ENCODE measurements at places on chromosomes 5 and 9. TPM values are rescaled to one million over a fixed set of nuclear protein-coding genes. Genes with fewer than 3 reads are reported as not detected.

- no peak for DNase-seq
These were observed 62.1 kb downstream of the CEMIP2 start for GRCh38 chr9:71706176-71706575.

GRCh38 chr5:65105301-65105700 lies 336.6 kb downstream of the CWC27 start:
- no peak for DNase-seq

CEMIP2 gene
- 219 TPM for total RNA-seq

DNA sequence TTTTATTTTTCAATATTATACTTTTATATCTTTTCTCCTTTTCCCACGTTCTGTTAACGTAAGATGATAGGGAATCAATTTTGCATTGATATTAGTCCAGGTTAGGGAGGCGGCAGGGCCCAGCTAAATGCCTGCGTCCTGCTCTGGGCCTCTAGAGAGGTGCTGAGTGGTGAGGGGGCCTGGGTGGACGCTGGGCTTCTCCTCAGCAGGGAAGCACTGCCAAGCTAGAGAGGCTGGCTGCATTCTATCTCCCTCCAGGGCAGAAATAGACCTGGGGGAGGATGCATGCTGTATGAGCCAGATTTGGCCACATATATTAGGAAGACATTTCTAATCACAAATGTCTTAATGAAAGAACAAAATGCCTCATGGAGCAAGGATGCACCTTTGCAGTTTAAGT lies 43.6 kb upstream of the NKX2-5 start:
- no peak for DNase-seq

ITGA1 gene
- 94.8 TPM for total RNA-seq

SPINK4 gene
- total RNA-seq: not detected

DNA sequence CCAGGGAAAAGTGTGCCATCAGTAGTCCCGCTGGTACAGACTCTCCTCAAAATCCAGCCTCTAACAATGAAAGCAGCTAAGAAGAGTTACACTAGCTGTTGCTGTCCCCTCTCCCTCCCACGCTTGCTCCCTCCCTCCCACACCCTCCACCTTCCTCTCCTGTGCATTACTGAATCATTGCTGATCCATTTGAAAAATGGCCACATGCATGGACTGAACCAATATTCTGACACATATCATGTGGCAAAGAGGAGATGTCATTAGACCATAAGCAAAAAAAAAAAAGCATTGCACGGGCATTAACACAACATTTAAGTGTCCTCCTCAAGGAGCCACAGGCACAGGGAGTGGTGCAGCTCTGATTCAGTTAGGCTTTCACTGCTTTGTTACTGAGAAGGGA lies 37.9 kb downstream of the LHFPL2 start:
- no peak for DNase-seq

DNA sequence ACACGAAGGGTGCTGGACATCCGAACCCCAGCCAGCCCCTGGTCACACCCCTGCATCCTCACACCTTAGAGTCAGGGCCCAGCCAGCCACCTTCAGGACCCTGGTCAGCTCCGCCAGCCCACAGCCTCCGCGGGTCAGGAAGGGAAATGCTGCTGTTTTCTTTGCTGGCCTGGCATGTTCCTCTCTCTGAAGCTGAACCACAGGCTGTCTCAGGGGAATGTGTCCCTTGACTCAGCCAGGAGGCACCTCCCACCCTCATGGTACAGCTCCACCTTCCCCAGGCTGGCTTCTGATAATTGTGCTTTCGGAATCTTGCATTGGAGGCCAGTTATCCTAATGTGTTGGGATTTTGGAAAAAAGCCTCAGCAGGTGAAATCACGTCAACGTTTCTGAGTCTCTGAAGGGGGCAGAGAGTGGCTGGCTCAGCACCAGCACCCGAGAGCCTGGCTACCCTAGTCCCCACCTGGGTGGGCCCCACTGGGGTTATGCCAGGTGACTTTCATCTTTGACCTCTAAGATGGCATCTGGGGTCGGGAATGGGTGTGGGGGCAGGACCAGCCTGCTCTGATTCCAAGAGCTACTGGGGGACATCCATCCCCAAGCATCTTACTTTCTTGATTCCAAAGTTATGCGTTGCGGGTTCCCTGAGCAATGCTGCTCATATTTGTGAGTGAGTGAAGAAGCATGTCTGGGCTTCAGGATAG lies 9.8 kb upstream of the OLFM1 start:
- peak; percentile 66 for DNase-seq

DNA sequence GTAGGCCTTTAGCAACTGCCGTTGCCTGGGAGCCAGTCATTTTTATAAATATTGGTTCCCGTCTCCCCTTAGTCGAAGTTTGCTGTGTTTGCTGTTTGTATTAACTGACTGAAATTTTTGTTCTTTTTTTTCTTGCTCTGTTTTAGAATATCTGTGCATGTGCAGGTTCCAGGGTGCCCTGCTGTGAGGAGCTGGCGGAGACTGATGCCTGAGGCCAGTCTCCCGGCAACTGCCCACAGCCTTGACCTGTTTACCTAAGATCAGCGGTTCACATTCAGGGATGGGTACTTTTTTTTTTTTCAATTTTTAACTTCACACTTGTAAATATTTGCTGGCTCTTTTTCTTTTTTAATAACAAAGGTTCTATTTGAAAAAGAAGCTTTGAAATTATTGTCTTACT lies 262.6 kb upstream of the ADAMTS16 start:
- no peak for DNase-seq

DNA sequence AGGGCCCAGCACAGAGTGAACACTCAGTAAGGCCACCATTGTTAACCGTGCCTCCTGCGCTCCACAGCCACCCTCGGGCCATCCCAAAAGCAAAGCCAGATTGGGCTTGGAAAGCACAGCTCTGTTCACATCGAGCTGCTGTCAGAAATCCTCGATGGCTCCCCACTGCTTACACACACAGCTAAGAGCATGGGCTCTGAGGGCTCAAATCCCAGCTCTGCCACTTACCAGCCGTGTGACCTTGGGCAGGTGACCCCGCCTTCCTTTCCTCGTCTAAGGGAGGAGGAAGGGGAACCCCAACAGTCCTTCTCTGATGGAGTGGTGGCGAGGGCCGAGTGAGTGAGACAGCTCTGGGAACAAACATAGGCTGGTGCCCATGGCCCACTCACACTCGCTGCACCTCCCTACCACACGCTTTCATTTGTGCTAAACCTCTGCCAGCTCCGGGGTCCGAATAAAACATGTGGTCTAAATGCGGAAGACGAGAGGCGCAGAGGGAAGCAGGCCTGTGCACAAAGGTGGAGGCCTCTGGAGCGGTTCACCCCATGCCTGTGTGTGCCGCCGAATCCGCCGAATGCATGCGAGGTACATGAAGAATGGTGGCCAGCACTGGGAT lies 139.3 kb downstream of the PAX5 start:
- DNase-seq: no peak

KCNV2 gene
- total RNA-seq: not detected

DNA sequence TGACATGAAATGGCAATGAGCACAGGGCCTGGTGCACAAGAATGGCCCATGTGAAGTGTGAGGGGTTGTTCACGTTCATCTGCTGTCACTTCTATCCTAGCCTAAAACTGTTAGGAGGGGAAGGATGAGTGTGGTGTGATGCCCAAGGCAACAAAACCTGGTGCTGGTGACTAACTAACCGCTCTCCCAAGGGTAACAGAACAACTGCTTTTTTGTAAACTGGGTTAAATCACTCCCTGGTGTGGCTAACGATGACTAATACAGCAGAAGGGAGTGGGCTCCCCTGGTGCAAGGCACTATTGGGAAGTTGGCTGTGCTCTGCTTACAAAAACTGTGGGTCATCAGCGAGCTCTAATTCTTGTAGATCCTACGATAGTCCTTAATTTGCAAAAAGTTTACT lies 103.2 kb upstream of the VCAN start:
- DNase-seq: no peak

MEIKIN gene
- not detected for total RNA-seq

GRCh38 chr9:136279471-136279870 lies 24.4 kb downstream of the CCDC187 start:
- no peak for DNase-seq

DNA sequence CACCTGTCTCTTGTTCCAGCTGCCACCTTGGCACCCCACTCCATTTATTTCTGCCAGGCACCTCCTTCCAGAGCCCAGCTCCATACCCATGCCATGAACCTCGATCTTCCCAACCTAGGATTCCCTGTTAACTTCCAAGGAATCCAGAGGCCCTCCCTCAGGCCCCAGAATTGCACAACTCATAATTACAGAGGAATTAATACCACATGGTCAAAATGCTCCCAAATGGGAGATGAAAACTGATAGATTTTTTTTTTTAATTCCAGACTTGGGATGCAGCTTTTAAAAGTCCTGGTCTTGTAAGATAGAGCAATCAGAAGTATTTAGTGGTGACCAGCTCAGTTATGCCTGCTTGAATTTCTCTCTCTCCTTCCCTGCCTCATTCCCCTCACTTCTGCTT lies 96.2 kb upstream of the CCDC112 start:
- no peak for DNase-seq

GRCh38 chr9:21994556-21995005 lies at the start of gene CDKN2B-AS1:
TSS of gene CDKN2B-AS1 (plus strand) at chr9:21994791.
- peak; percentile 78 for DNase-seq

DNA sequence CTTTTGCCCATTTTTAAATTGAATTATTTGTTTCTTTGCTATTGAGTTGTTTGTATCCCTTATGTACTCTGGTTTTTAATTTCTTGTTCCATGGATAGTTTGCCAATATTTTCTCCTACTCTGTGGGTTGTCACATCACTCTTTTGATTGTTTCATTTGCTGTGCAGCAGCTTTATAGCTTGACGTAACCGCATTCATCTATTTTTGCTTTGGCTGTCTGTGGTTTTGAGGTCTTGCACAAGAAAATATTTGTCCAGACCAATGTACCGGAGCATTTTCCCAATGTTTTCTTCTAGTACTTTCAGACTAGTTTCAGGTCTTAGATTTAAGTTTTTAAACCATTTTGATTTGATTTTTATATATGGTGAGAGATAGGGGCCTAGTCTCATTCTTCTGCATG lies 36.2 kb upstream of the ZNF366 start:
- DNase-seq: no peak

DNA sequence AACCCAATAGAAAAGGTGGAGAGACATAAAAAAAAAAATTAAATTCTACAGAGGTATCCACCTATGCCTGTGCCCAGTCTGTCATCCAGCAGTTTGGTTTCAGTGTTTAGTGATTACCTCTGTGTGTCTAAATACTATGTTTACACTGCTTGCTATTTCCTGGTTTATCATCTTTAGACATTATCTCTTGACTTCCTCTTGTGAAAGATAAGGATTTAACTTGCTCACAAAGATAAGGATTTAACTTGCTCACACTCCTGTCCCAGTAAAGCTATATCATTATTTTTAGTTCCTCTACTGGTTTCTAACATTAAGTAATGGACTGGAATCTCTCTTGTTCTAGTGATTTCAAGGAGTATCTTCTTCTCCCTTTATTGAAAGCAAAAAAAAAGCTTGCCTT lies 53.9 kb upstream of the ZFR start:
- no peak for DNase-seq

GRCh38 chr9:26159575-26160392 lies 481.5 kb upstream of the TUSC1 start:
- DNase-seq: no peak

TAS2R1 gene
- not detected for total RNA-seq

ADCY2 gene
- total RNA-seq: 0.17 TPM

- DNase-seq: no peak
These were observed 77.1 kb downstream of the MUSK start for GRCh38 chr9:110745676-110746075.

IL7R gene
- 226 TPM for total RNA-seq

DNA sequence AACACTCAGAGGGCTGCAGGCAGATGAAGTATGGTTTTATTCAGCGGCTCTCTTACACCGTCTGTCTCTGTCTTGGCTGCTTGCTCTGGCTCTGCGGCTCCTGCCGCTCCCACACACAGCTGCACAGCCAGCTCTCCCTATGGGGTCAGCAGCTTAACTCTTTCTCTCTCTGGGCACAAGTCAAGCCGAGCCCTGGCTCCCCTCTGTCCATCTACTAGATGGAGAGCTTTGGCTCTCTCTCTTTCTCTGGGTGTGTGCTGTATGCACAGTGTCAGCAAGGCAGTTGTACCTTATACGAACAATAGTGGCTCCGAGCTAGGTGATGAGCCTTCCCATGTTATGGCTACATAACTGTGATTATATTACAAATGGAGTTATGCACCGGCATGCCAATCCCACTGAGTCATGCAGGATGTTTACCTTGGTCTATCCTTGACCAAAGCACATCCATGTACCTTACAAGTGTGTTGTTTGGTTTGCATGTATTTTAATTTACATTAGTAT lies 19.3 kb upstream of the PPP2CA start:
- DNase-seq: no peak

OTULINL gene
- total RNA-seq: 104 TPM

GRCh38 chr9:93235300-93235960 lies 51.5 kb downstream of the WNK2 start:
- DNase-seq: no peak

UTP15 gene
- total RNA-seq: 20.1 TPM

GRCh38 chr5:148913985-148914431 lies 87.6 kb downstream of the ADRB2 start:
- DNase-seq: no peak

KCNIP1 gene
- 2.7 TPM for total RNA-seq

ENHO gene
- 0.61 TPM for total RNA-seq

GRCh38 chr9:94606646-94607422 lies 13.2 kb upstream of the FBP2 start:
- no peak for DNase-seq

GRCh38 chr9:86947146-86948073 lies at the start of gene GAS1:
TSS of gene GAS1 (minus strand) at chr9:86947506. CDS start at chr9:86946779, 727 bp downstream.
- DNase-seq: peak; percentile 83

SV2C gene
- total RNA-seq: 0.32 TPM

TIMD4 gene
- total RNA-seq: not detected

- DNase-seq: no peak
These were observed 170.0 kb downstream of the AUH start for GRCh38 chr9:91191411-91192380.

GLRA1 gene
- not detected for total RNA-seq

TAF11L10 gene
- not detected for total RNA-seq

DNA sequence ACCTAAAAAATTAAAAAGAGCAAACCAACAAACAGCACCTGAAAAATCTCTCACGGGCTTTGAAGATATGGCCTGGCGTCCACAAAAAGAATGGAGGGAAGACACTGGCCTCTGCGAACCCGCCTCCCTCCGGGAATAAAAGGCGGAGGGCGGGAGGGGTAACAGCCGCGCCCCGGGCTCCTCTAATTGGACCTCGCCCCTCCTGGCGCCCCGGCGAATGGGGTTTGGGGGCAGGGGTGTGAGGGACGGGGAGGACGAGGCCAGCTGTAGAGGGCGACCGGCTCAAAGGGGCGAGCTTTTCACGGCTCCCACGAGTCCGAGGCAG lies 753 bp downstream of the FANCC start:
- DNase-seq: peak; percentile 87

DNA sequence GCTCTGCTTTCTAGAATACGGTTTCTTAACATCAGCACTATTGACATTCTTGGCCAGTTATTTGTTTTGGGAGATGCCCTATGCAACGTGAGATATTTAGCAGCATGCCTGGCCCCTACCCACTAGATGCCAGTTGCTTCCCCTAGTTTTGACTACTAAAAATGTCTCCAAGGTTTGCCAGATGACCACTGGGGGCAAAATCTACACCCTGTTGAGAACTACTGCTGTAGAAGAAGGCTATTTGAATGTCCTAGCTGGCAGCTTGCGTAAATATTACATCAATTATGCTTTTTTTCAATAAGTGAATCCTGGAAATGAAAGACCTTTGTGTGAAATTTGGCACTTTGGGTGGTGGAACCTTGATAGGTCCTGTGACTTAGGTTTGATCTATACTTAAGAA lies 5.0 kb downstream of the NCBP1 start:
- DNase-seq: no peak

OLFML2A gene
- 39.5 TPM for total RNA-seq

RELL2 gene
- total RNA-seq: 6.1 TPM
